ENCODE measurements at places on chromosomes 7 and 10. TPM values are rescaled to one million over a fixed set of nuclear protein-coding genes. Genes with fewer than 3 reads are reported as not detected.

GRCh38 chr7:133602291-133602690 lies 349.4 kb downstream of the EXOC4 start:
- no peak overlapping the region for H3K27ac ChIP-seq
- no peak for DNase-seq
- no peaks in the 10 kb centered on the region for H3K27me3 ChIP-seq
- no peaks in the 10 kb centered on the region for H3K36me3 ChIP-seq

- H3K4me3 ChIP-seq, result no peak overlapping the region
- H3K36me3 ChIP-seq, result no peaks in the 10 kb centered on the region
- no peak overlapping the region for H3K27ac ChIP-seq
- no peaks in the 10 kb centered on the region for H3K4me1 ChIP-seq
Measured at GRCh38 chr7:116988363-116988989, 35.2 kb downstream of the ST7 start.

- H3K4me1 ChIP-seq, result no peaks in the 10 kb centered on the region
- H3K4me3 ChIP-seq, result no peak overlapping the region
- H3K36me3 ChIP-seq, result no peaks in the 10 kb centered on the region
- no peaks in the 10 kb centered on the region for H3K27me3 ChIP-seq
- H3K27ac ChIP-seq, result no peak overlapping the region
Measured at GRCh38 chr10:20013991-20014750, 197.9 kb downstream of the PLXDC2 start.

GRCh38 chr7:45973725-45974532 lies 52.9 kb upstream of the IGFBP3 start:
- H3K4me1 ChIP-seq, result peaks cover 5% of the 10 kb centered on the region
- H3K27ac ChIP-seq, result no peak overlapping the region
- no peak overlapping the region for H3K4me3 ChIP-seq
- H3K27me3 ChIP-seq, result no peaks in the 10 kb centered on the region

- H3K36me3 ChIP-seq, result no peaks in the 10 kb centered on the region
- H3K4me3 ChIP-seq, result peak overlapping the region; percentile 90
- peaks cover 28% of the 10 kb centered on the region for H3K4me1 ChIP-seq
- DNase-seq, result peak; percentile 54
- H3K27me3 ChIP-seq, result no peaks in the 10 kb centered on the region
Measured at GRCh38 chr10:50624866-50625501, 1.2 kb upstream of the SGMS1 start.

GRCh38 chr7:50315739-50316671 lies 11.5 kb downstream of the IKZF1 start:
- no peaks in the 10 kb centered on the region for H3K27me3 ChIP-seq
- peaks cover 82% of the 10 kb centered on the region for H3K4me1 ChIP-seq
- peaks cover 32% of the 10 kb centered on the region for H3K36me3 ChIP-seq
- peak overlapping the region; percentile 87 for H3K27ac ChIP-seq
- peak overlapping the region; percentile 53 for H3K4me3 ChIP-seq

FAM25A gene
- total RNA-seq, result not detected

GBX1 gene
- not detected for total RNA-seq

- H3K4me3 ChIP-seq, result no peak overlapping the region
- H3K27me3 ChIP-seq, result no peaks in the 10 kb centered on the region
- H3K27ac ChIP-seq, result no peak overlapping the region
- no peaks in the 10 kb centered on the region for H3K36me3 ChIP-seq
- DNase-seq, result no peak
Measured at GRCh38 chr7:111873963-111874690, 311.8 kb upstream of the IMMP2L start.

DNA sequence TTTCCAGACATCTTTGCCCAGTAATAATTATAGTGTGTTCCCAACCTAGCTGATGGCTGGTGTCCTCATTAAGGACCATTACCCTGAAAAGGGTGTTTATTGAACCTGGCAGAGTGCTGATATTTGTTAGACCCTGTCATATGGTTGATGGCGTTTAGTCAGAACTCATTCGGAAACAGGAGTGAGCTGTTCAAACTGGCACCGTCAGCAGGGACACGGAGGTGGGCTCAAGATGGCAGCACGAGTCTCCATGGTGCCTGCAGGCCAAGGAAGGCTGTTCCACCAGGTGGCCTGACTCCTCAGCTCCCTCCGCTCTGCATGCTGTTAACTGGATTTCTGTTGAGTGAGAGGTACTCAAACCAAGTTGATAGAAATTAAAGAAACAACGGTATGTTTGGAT lies 589.1 kb upstream of the MGMT start:
- no peak overlapping the region for H3K4me3 ChIP-seq
- H3K27me3 ChIP-seq, result peaks cover 5% of the 10 kb centered on the region
- no peaks in the 10 kb centered on the region for H3K36me3 ChIP-seq
- H3K4me1 ChIP-seq, result no peaks in the 10 kb centered on the region
- H3K27ac ChIP-seq, result no peak overlapping the region

DNA sequence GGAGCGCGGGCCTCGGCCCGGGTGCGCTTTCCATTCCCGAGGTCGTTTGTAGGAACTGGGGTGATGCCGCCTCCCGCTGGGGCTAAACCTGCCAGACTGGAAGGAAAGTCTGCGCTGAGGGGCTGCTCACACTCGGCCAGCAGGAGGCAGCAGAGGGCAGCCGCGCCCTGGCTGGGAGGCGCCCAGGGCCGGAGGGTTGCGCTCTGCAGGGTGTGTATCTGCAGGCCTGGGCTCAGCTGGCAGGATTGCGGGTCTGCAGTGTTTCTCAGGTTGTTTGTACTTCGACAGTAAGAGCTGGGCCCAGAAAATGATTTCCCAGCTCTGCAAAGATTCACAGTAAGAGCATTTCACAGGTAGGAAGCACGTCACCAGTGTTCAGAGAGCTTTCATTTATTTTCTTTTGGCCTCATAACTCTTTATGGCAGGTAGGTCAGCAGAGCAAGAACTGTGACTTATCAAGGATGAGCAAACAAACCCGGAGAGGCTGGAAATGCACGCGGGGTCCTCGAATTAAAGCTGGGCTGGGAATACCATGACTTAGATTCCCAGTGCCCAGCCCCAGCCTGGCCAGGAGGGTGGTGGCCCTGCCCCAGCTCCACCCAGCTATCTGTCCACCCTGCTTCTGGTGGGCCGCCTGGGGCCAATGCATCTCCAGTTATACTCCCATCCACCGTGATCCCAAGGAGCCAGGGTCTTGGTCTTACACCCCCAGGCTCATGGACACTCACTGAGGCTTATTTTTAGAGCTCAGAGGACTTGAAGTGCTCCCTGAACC lies 15.2 kb upstream of the PPP2R2D start:
- DNase-seq, result peak; percentile 88
- no peaks in the 10 kb centered on the region for H3K4me1 ChIP-seq
- no peak overlapping the region for H3K27ac ChIP-seq
- no peak overlapping the region for H3K4me3 ChIP-seq
- no peaks in the 10 kb centered on the region for H3K36me3 ChIP-seq

DNA sequence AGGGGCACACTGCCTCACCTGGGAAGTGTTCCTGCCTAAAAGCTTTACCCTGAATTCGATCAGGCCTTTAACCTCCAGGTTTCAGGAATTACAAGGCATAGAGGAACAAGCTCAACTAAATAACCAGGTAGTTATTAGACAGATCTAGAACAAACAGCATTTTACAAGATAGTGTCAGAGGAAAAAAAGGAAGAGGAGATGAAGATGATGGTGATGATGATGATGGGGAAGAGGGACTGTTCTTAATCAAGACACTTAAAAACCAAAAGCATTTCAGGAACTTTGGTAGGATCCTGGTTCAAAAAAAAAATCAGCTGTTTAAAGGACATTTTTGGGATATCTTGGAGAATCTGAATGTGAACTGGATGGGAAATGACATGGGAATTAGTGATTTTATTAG lies 11.5 kb downstream of the RBM17 start:
- no peaks in the 10 kb centered on the region for H3K4me1 ChIP-seq
- H3K27me3 ChIP-seq, result no peaks in the 10 kb centered on the region
- DNase-seq, result no peak
- H3K36me3 ChIP-seq, result peaks cover 63% of the 10 kb centered on the region
- no peak overlapping the region for H3K27ac ChIP-seq
- no peak overlapping the region for H3K4me3 ChIP-seq

DNA sequence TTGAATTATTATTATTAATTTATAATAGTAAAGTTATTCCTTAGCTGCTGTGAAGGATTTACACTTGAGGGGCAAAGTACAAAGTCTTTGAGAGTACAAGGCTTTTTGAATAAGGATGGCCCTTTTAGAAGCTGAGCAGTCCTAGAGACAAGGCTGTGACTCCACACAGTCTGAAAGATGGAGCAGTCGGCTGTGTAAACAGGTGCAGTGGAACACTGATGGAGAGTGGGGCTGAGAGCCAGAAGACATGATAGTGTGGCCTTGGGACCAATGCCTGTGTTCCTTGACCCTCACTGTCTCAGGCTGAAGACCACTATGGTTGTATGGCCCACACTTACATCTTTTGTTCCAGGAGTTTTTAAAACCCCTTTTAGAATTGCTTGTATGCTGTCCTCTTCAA lies 311.2 kb upstream of the PHF14 start:
- no peak for DNase-seq
- no peaks in the 10 kb centered on the region for H3K27me3 ChIP-seq
- H3K4me1 ChIP-seq, result no peaks in the 10 kb centered on the region
- H3K36me3 ChIP-seq, result no peaks in the 10 kb centered on the region

DNA sequence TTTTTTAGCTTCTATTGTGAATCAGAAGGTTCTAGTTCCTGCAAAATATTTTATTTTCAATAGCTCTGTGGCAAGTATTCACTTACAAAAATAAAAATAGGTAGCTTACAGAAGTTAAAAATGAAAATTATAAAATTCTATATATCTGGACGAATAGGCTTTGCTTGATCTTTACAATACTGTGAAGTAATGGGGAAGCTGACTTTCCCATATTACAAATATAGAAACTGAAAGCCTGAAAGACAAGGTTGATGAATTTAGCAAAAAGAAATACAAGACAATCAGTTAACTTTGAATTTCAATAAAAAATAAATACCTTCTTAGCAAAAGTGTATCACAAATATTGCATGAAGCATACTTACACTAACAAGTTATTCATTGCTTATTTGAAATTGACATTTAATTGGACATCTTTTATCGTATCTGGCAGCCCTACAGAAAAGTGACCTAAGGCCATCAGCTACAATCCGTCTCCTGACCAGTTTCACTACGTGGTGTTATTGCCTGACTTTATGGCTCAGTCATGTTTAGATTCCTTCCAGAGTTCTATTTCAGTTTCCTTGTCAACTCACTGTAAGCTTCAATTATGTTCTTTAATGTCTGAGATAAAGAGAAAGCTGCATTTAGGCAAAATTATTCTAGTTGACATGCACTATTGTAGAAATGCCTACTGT lies 310.5 kb upstream of the HGF start:
- H3K36me3 ChIP-seq, result no peaks in the 10 kb centered on the region
- no peaks in the 10 kb centered on the region for H3K27me3 ChIP-seq
- H3K4me1 ChIP-seq, result no peaks in the 10 kb centered on the region

DNA sequence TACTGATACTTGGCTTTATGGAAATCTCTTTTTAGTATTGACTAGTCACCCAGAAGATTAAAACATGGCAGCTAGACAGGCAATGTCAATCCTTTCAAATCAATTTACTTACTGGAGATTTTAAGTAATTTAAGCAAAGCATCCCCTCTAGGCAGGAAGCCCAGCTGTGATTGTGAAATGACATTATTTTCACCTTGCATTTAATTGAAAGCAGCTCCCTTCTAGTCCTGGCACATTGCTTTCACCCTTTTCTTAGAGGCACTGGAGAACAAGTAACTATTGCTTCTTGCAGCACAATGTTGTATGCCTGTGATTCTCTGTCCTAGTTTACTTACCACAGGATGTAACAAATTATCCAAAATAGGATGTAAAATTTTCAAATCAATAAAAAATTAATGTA lies 13.3 kb downstream of the ST7 start:
- H3K27ac ChIP-seq, result no peak overlapping the region
- no peak overlapping the region for H3K4me3 ChIP-seq
- no peaks in the 10 kb centered on the region for H3K4me1 ChIP-seq
- H3K27me3 ChIP-seq, result no peaks in the 10 kb centered on the region
- no peak for DNase-seq

- peaks cover 3% of the 10 kb centered on the region for H3K36me3 ChIP-seq
- no peak overlapping the region for H3K4me3 ChIP-seq
- no peaks in the 10 kb centered on the region for H3K27me3 ChIP-seq
- no peak for DNase-seq
- H3K4me1 ChIP-seq, result no peaks in the 10 kb centered on the region
Measured at GRCh38 chr7:36884351-36884750, 160.1 kb upstream of the AOAH start.

DNA sequence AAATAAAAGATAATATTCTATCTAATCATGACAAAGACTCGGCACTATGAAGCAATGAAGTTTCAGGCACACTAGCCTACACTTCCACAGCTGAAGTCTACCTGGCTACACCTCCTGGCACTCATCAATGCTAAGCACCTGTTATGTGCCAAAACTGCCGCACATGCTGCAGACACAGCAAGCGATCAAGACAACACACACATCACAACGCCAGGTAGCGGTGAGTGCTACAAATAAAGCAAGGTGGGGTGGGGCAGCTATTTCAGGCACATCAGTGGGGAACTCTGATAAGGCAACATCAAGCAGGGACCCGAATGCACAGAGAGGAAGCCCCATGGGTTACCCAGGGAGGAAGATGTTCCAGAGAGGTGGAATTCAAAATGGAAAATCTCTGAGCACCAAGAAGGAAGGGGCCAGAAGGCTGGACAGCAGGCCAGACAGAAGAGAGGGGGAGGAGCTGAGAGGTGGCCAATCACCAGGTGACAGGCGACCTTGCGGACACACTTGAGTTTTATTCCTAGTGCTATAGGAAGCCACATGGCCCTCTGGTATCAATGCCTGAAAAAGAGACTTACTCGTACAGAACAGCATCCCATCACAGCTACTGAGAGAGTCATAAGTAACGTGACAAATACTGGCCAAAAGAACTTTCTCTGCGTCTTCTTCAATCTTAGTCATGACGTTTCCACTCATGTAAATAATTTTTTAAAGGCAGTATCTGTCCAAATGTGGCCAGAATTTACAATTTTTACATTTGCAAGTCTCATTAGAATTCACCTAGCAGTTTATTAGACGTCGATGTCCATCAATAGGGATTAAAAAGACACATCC lies 8.0 kb downstream of the PSAP start:
- H3K27ac ChIP-seq, result no peak overlapping the region
- H3K4me1 ChIP-seq, result peaks cover 32% of the 10 kb centered on the region
- no peak overlapping the region for H3K4me3 ChIP-seq
- no peaks in the 10 kb centered on the region for H3K36me3 ChIP-seq

GRCh38 chr10:110437761-110438341 lies 59.9 kb upstream of the DUSP5 start:
- no peaks in the 10 kb centered on the region for H3K27me3 ChIP-seq
- no peak for DNase-seq
- no peak overlapping the region for H3K4me3 ChIP-seq
- H3K36me3 ChIP-seq, result no peaks in the 10 kb centered on the region
- H3K27ac ChIP-seq, result no peak overlapping the region
- H3K4me1 ChIP-seq, result no peaks in the 10 kb centered on the region

BEND7 gene
- total RNA-seq, result not detected

DNA sequence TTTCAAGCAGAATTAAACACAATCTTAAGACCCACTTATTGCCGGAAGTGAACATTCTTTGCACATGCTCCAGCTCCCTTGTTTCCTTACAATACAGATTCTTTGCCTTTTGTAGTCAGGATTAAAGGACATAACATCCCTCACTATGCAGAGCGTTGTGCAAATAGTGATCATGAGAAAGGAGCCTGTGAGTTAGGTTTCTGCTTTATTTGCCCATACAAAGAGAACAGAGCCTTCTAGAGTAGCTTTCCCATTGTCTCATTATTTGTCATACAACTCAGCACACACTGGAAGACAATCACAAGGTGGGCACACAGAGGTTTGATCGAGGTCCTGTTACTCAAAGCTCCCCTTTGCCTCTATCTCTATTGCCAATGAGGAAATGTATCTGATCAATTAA lies 48.2 kb upstream of the WDR11 start:
- no peaks in the 10 kb centered on the region for H3K36me3 ChIP-seq
- no peak for DNase-seq
- no peak overlapping the region for H3K27ac ChIP-seq
- no peak overlapping the region for H3K4me3 ChIP-seq

PRKAR2B gene
- total RNA-seq, result 0.58 TPM

VWDE gene
- total RNA-seq, result 0.13 TPM
